ENCODE measurements at places on chromosomes 3 and 15. TPM values are rescaled to one million over a fixed set of nuclear protein-coding genes. Genes with fewer than 3 reads are reported as not detected.

EOMES gene
- total RNA-seq = 0.26 TPM

GOLGA8G gene
- not detected for total RNA-seq

GUCA1C gene
- total RNA-seq = not detected

LPCAT4 gene
- total RNA-seq = 46.3 TPM

CYP1A2 gene
- total RNA-seq = not detected

CEP70 gene
- 31.2 TPM for total RNA-seq

IREB2 gene
- 53.5 TPM for total RNA-seq

CD200R1L gene
- total RNA-seq = not detected

IRAK2 gene
- total RNA-seq = 8.5 TPM

SMAD6 gene
- total RNA-seq = 110 TPM

AGBL1 gene
- total RNA-seq = 0.32 TPM

FSIP1 gene
- 0.81 TPM for total RNA-seq

SCAANT1 gene
- not detected for total RNA-seq

MKRN2OS gene
- total RNA-seq = 1.6 TPM

TRIM42 gene
- total RNA-seq = not detected

All from left lung (tissue), 14 donors.